Mesothelial cell of epicardium (in vitro differentiated cells): ENCODE measurements at places on chromosomes 3 and 15. TPM values are rescaled to one million over a fixed set of nuclear protein-coding genes. Genes with fewer than 3 reads are reported as not detected.

Gene PARP15
- 0.20 to 0.27 TPM (median 0.22 TPM) in 3 replicates for total RNA-seq

GRCh38 chr3:149162007-149162406 is 32.6 kb downstream of the HPS3 start:
- no peak for DNase-seq

- no peak for DNase-seq
Measured at GRCh38 chr15:57553526-57553925, 38.2 kb upstream of the MYZAP start.

DNA sequence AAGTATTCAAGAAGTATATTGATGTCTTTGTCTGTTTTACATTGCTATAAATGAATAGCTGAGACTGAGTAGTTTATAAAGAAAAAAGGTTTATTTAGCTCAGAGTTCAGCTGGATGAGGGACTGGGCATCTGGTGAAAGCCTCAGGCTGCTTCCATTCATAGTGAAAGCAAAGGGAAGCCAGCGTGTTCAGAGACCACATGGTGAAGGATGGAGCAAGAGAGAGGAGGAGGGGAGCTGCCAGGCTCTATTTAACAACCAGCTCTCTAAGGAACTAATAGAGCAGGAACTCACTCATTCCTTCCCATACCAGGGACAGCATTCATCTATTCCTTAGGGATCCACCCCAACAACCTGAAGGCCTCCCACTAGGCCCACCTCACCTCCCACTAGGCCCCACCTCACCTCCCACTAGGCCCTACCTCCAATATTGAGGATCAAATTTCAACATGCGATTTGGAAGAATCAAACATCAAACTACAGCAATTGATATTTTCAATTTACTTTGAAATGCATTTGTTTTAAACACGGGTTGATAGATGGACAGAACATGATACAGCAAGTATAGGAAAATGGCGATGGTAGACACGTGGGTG is 167.5 kb upstream of the HES1 start:
- no peak for DNase-seq

Gene LRRIQ4
- 0.11 to 0.31 TPM (median 0.16 TPM) in 3 replicates for total RNA-seq

DNA sequence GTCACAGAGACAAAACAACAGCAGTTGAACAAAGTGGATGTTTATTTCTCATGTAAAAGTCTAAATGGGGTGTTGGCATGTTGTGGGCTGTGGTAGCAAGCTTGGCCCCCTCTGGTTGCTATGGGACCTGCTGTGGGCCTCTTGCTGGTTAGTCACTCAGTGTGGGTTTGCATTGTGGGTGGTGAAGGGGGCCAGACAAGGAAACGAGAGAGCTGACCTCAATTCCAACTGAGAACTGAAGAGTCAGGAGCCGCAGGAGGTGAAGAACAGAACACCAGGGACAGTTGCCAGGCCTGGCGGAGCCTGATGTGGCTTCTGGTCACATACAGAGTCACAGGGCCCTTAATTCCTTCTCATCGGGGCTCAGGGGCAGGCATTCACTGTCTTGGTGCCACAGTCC is 1.9 kb upstream of the ADPGK start:
- no peak for DNase-seq

Gene ESYT3
- 5.9 to 6.9 TPM (median 6.8 TPM) in 3 replicates for total RNA-seq

Gene CCDC33
- total RNA-seq: 4.2 to 6.4 TPM (median 5.0 TPM) in 3 replicates

Gene AADACL2
- not detected in 3 replicates for total RNA-seq

GRCh38 chr3:42340466-42340865 is 69.9 kb downstream of the LYZL4 start:
- DNase-seq: no peak

DNA sequence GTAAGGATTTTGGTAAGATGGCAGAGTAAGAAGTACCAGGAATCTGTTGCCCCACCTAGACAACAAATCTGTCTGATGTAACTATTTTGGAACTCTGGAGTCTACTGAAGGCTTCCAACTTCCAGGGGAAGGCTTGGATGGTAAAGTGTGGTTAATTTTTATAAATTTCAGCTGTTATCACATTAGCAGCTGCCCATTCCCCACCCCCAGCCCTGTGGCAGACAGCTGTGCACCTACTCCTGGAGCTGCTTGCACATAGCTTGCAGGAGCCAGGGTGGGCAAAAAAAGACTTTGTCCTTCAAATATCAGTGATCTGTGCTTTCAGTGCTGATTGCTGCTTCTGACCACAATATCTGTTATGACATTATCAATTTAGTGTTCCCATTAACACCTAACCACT is 47.4 kb downstream of the FRMD5 start:
- DNase-seq: no peak

GRCh38 chr3:153734777-153735551 is 386.2 kb upstream of the ARHGEF26 start:
- DNase-seq: no peak

DNA sequence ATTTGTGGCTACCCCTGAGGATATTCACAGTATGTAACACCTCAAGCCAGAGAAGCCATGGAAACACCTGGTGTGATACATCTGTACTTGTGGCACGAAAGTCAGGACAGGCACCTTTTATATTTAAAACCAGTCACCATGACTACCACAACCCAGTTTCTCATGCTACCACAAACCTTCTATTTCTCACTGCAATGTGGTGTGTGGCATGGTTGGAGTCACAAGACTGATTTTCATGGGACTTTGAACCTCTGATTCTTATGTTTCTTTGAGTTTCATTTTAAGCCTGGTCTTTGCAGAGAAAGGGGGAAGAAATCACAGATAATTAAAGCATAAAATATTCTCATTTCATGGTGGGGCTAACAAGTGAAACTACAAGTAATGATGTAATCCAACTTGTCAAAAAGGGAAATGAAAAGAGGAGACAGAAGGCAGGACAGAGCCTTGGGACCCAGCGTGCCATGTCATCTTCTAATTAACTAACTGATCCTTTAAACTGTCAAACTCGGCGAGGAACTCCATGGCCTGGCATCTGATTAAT is 175.9 kb downstream of the PDZRN3 start:
- DNase-seq: no peak

GRCh38 chr15:36914960-36915808 is 185.2 kb downstream of the MEIS2 start:
- DNase-seq: no peak

DNA sequence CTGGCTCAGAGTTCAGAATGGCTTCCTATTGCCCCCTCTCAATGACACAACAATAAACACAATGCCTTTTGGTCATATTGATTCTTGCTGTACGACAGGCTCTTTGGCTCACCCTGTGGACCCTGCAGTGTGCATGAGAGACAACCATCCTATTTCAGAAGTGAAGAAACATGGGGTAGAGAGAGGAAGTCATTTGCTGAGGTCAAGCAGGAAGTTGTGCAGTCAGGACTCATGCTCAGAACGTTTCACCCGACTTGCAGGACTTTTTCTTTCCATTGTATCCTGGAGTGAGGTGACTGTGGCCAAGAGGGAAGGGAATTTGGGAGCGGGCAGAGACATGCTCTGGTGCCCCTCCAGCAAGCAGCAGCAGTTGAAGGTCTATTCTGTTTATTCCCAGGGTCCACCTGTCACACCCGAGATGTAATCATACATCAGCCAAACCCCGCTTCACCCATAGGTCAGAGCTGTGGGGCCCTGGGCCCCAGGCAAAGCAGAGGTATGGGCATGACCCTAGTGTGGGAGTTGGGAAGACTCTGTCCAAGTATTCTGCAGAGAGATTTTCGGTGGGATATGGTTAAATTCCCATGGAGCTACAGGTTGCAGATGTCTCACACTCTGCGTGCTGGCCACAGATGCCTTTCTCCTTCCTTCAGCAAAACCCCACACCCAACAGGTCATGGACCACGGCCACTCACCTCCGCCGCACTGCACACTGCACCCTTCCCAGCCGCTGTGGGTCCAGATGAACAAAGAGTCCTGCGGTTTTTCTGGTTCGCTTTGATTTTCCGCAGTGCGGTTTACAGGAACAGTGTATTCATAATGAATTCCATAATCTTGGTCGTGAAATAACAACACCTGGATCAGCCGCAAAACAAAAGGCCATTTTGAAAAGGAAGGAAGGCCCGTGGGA is 290.6 kb downstream of the ADAMTS17 start:
- DNase-seq: no peak

Gene CHRM5
- 0.13 TPM in 1 of 3 replicates, not detected in the others for total RNA-seq

Gene ST3GAL6
- 9.0 to 14.1 TPM (median 11.1 TPM) in 3 replicates for total RNA-seq

Gene KBTBD13
- 0.09 to 0.11 TPM in 2 of 3 replicates, not detected in the other for total RNA-seq

GRCh38 chr15:73755481-73755880 is 2.3 kb upstream of the INSYN1 start:
- DNase-seq: no peak

DNA sequence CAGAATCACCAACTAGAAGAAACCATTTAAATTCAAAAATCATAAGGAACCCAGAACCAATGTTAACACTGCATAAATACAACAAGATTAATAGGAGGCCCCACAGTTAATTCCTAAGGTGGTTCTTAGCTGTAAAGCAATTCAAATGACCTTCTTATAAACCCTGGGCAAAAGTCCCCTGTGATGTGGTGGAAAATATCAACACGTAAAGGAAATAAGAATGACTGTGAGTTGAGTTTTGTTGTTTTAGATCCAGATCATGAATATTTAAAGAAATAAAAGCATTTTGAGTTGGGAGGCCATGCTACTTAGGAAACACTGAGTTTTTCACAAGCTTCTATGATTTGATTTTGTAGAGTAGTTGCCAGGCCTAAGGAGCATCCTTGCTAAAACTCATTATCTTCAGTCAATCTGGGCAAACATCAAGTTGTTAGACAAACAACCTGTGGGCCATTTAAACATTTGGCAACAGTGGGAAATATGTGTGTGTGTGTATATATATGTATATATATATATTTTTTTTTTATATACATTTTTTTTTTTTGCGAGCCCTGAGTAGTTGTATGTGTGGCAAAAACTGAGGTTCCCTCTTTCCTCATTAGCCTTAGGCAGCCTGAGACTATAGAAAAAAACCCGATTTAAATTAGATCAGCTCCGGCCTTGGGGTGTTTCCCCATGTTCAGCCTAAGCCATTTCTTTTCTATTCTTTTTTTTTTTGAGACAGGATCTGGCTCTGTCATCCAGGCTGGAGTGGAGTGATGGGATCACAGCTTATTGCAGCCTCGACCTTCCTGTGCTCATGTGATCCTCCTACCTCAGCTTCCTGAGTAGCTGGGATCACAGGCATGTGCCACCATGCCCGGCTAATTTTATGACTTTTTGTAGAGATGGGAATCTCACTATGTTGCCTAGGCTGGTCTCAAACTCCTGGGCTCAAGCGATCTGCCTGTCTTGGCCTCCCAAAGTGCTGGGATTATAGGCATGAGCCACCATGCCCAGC is 8.0 kb upstream of the PXK start:
- no peak for DNase-seq

DNA sequence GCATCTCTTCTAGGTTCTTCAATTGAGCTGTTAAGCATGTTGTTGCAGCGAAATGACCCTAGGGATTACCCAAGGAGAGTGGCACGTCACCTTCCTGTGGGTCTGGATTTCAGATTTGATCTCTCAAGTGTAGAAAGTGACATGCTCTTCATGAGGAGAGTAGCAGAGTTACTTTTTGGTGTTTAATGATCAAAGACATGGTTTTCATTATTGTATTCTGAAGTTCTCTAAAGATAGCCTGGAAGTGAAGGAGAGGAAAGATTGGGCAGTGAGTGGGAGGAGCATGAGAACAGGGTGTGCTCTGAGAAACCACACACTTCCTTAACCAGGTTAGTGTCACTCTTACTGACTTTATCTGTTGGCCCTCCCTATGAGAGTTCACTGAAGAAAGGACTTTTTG is 153.6 kb downstream of the AKAP13 start:
- no peak for DNase-seq

DNA sequence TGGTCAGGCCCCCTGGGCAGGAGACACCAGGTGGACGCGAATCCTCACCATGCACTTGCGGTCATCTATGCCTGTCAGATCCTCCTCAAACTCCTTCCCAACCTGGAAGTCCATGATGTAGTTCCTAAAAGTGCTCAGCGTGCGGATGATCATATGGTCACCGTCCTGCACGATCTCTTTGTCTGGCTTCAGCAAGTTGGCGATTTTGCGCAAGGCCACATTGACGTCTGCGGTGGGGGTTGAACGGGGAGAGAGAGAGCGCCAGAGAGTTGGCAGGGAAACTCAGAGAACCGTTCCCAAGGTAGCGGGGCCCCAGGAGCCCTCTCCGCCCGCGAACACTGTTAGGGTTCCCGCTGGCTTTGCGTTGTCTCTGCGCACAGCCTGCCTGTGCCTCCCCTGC is 809 bp downstream of the RBP1 start:
- DNase-seq: no peak

DNA sequence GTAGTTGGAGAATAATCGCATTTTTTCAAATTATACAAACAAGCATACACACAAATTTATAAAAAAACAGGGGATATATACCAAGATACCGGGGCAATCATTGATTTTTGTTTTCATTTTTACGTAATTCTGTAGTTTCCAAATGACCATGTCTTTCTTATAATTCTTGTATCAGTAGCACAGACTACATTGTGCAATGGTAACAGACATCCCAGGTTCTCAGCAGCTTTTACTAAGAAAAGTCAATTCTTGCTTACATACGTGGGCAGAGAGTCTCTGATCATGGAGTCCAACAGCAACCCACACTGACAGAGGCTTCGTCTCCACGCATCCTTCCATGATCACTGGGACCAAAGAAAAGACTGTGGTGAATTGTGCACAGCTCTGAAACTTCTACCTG is 441.3 kb downstream of the TBL1XR1 start:
- no peak for DNase-seq

DNA sequence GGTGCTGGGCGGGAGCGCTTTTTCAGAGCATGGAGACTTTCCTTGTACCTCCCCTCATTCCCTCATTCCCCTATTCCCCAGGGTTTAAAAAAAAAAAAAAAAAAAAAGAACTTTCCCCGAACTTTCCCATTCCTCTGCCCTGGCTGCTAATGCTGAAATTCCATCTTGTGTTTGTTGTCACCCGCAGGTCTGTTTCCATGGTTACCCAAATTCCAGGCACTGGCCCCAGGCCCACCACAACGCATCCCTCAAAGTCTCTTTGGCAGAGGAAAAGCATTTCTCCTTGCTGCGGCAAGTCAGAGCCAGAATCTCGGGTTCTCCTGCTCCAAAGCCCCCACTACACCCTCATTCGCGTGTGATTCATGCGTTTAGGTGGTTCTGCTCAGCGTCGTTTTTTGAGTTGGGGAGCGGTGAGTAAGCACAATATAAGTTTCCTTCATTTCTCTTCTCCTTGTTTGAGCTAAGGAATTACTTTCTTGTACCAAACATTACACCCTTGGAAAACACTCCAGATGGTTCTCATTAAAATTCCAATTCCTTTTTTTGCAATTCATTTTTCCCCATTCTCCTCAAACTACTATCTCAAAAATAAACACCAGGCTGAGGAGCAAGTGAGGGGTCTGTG is 21.6 kb downstream of the ANAPC13 start:
- DNase-seq: peak; percentile 89

- no peak for DNase-seq
Measured at GRCh38 chr3:144843099-144843498, 871.5 kb downstream of the DIPK2A start.

Gene POPDC2
- total RNA-seq: 3.4 to 3.5 TPM (median 3.5 TPM) in 3 replicates

DNA sequence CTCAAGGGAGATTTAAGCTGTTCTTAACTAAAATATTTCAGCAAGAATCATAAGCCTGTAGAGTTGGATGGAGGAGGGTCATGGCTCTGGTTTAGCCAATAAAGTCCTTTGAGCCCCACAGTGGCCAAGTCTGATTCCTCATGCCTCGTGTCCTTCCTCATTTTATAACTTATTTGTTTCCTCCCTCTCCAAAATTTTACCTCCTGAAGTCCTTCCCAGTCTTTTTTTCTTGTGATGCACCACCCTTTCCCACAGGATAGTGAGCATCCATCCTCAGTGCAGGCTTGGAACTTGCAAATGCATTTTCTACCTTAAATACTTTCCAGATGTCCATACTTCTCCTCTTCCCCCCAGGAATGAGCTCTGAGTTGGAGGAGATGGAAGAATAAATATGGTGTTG is 162.7 kb upstream of the AGTR1 start:
- no peak for DNase-seq

GRCh38 chr3:151169262-151169947 is 33.6 kb downstream of the GPR171 start:
- DNase-seq: no peak

- no peak for DNase-seq
Measured at GRCh38 chr3:195761123-195761566, 40.4 kb downstream of the MUC20 start.
